ENCODE measurements at places on chromosomes 5 and 9.

DNA sequence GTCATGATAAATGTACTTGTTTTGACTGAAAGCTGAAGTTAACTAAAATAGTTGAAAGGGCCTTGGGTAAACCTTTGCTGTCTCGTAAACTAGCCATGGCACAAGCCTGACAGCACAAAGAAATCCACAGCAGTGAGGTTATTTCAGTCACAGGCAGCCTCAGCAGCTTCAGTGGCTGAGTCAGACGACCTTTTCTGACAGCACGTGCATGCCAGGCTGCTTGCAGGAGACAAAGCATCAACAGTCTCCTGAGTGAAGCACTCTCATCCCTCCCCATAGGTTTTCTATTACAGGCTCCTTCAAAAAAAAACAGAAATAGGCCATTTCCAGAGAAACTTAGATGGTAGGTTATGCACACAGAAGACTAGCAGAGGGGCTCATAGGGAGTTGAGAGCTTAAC is 34.6 kb downstream of the OXCT1 start:
- H3K4me1 ChIP-seq: no peaks in the 10 kb centered on the region
- no peak overlapping the region for H3K4me3 ChIP-seq
- no peaks in the 10 kb centered on the region for H3K27me3 ChIP-seq
- no peaks in the 10 kb centered on the region for H3K36me3 ChIP-seq

- 0 out of 2 replicates have a peak, but pooled peaks cover 7% of the 10 kb centered on the region for H3K4me1 ChIP-seq
- no peaks in the 10 kb centered on the region for H3K36me3 ChIP-seq
These were observed 12.5 kb upstream of the CHD1 start for GRCh38 chr5:98941131-98941883.

DNA sequence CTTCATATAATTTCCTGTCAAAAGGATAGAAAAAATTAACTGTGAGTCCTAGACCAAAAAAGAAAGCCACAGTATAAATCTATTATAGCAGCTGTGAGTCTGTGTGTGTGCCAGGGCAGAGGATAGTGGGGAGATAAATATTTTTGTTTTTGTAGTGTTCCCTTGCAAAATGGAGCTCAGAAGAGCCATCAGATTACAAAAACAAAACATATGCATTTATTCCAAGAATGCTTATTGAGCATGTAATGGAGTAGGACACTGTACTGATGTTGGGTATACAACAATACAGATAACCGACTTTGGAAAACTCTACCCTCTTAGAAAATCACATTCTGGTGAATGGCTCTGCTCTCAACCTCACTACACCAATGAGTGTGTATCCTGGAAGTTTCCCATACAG is 111.0 kb downstream of the DMAC1 start:
- no peaks in the 10 kb centered on the region for H3K4me1 ChIP-seq
- no peaks in the 10 kb centered on the region for H3K27me3 ChIP-seq
- H3K4me3 ChIP-seq: no peak overlapping the region
- DNase-seq: no peak

DNA sequence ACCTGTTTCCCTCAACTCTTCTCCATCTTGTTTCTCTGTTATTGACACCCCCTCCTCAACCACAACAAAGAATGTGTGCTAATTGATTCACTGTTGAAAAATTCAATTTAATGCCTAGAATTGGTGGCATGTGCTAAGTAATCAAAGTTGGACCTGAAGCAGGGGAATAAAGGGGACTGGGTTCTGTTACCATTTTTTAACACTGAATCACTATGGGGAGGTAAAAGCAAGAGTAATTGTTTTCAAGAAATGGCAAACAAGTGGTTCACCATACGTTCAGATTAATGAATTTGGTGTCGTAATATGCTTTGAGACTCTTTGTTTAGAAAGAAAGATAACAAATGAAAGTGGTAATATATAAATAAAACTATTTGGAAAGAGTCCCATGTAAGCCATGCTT is 17.0 kb upstream of the SSBP2 start:
- DNase-seq: no peak
- H3K27me3 ChIP-seq: no peaks in the 10 kb centered on the region
- H3K36me3 ChIP-seq: no peaks in the 10 kb centered on the region
- H3K4me3 ChIP-seq: no peak overlapping the region
- H3K4me1 ChIP-seq: peaks cover 9% of the 10 kb centered on the region
- no peak overlapping the region for H3K27ac ChIP-seq

- DNase-seq: no peak
- H3K4me1 ChIP-seq: no peaks in the 10 kb centered on the region
- no peaks in the 10 kb centered on the region for H3K36me3 ChIP-seq
- H3K4me3 ChIP-seq: no peak overlapping the region
- H3K27me3 ChIP-seq: no peaks in the 10 kb centered on the region
These were observed 76.5 kb downstream of the COL27A1 start for GRCh38 chr9:114231719-114232449.

DNA sequence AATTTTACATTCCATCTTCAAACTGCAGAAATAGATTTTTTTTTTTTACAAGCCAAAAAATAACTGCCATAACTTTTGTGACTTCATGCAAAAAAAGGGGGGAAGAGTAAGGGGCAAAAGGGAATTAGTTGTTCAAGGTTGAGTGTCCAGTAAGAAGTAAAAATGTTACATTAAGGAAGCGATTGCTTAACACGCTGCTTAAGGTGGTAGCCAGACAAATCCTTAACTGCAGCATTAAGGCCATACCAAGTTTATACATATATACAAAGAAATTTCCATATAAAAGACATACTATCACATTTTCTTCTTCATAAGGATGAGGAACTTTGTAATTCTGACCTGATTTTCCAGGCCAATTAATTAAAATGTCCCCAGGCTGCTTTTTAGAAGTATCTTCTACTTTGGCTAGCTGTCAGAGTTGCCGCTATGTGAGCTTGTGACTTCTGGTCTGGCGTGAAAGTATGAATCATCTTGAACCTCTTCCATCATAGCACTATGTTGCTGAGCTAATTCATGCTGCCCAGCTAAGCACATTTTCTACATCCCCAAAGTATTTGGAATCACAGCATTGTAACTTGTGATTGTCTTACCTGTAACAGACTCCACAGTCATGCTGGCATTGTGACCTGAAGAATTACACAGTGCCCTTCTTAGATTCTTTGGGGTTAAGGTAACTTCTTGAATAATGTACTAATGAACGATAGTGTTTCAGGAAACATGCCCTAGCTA is 40.0 kb downstream of the G3BP1 start:
- H3K27ac ChIP-seq: no peak overlapping the region
- H3K27me3 ChIP-seq: no peaks in the 10 kb centered on the region
- no peaks in the 10 kb centered on the region for H3K4me1 ChIP-seq
- no peak for DNase-seq

DNA sequence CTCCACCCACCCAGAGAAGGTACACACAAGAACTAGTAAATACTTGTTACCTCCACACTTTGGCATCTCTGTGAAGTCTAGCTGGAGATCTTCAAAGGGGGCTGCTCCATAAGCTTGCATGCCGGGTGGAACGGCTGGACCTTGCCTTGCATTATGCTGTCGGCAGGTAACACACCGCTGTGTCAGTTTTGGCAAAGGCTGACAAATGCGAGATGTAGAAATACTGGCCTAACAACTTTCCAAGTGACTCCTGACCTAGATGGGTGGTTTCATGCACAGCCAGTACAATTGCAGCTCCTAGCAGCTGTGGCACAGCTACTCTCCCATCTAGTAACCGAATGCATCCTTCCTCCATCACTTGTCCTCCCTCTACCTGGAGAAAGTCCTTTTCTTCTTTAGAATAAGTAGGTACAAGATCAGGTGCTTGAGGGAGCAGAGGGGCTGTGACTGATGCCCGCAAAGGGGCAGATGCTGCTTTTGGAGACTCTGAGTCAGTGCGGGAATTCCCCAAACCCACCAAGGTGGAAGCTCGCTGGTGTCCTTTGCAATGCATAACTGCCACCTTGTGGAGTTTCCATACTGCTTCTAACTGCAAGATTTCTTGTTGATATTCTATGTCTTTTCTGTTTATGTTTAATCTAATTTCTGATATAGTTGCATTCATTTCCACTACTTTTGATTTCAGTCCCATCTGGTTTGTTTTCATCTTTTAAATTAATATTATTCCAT is 78.4 kb downstream of the TMEM161B start:
- H3K4me3 ChIP-seq: no peak overlapping the region
- H3K27ac ChIP-seq: no peak overlapping the region
- H3K4me1 ChIP-seq: no peaks in the 10 kb centered on the region
- no peaks in the 10 kb centered on the region for H3K27me3 ChIP-seq
- no peak for DNase-seq
- no peaks in the 10 kb centered on the region for H3K36me3 ChIP-seq

GRCh38 chr5:17801595-17801994 is 167.3 kb downstream of the TAF11L14 start:
- H3K27ac ChIP-seq: no peak overlapping the region
- DNase-seq: no peak
- no peak overlapping the region for H3K4me3 ChIP-seq
- H3K4me1 ChIP-seq: no peaks in the 10 kb centered on the region

- peaks cover 8% of the 10 kb centered on the region for H3K4me1 ChIP-seq
- H3K27me3 ChIP-seq: no peaks in the 10 kb centered on the region
- H3K36me3 ChIP-seq: no peaks in the 10 kb centered on the region
- no peak overlapping the region for H3K27ac ChIP-seq
- no peak for DNase-seq
These were observed 12.5 kb upstream of the GADD45G start for GRCh38 chr9:89592213-89592815.

GRCh38 chr9:133693703-133694529 is 44.2 kb downstream of the SARDH start:
- no peaks in the 10 kb centered on the region for H3K4me1 ChIP-seq
- no peaks in the 10 kb centered on the region for H3K27me3 ChIP-seq
- H3K4me3 ChIP-seq: no peak overlapping the region
- H3K36me3 ChIP-seq: no peaks in the 10 kb centered on the region
- H3K27ac ChIP-seq: no peak overlapping the region

- no peaks in the 10 kb centered on the region for H3K4me1 ChIP-seq
- DNase-seq: no peak
- H3K36me3 ChIP-seq: no peaks in the 10 kb centered on the region
- H3K4me3 ChIP-seq: no peak overlapping the region
- no peaks in the 10 kb centered on the region for H3K27me3 ChIP-seq
These were observed 371.1 kb downstream of the SPOCK1 start for GRCh38 chr5:137128012-137128411.

- H3K4me3 ChIP-seq: no peak overlapping the region
- H3K36me3 ChIP-seq: no peaks in the 10 kb centered on the region
- H3K4me1 ChIP-seq: no peaks in the 10 kb centered on the region
- H3K27me3 ChIP-seq: no peaks in the 10 kb centered on the region
These were observed 17.5 kb downstream of the TMEM38B start for GRCh38 chr9:105711867-105712266.

GRCh38 chr5:181087309-181087708 is 43.7 kb downstream of the OR2V1 start:
- H3K4me1 ChIP-seq: no peaks in the 10 kb centered on the region
- no peaks in the 10 kb centered on the region for H3K36me3 ChIP-seq
- no peak for DNase-seq
- no peak overlapping the region for H3K4me3 ChIP-seq
- no peak overlapping the region for H3K27ac ChIP-seq

DNA sequence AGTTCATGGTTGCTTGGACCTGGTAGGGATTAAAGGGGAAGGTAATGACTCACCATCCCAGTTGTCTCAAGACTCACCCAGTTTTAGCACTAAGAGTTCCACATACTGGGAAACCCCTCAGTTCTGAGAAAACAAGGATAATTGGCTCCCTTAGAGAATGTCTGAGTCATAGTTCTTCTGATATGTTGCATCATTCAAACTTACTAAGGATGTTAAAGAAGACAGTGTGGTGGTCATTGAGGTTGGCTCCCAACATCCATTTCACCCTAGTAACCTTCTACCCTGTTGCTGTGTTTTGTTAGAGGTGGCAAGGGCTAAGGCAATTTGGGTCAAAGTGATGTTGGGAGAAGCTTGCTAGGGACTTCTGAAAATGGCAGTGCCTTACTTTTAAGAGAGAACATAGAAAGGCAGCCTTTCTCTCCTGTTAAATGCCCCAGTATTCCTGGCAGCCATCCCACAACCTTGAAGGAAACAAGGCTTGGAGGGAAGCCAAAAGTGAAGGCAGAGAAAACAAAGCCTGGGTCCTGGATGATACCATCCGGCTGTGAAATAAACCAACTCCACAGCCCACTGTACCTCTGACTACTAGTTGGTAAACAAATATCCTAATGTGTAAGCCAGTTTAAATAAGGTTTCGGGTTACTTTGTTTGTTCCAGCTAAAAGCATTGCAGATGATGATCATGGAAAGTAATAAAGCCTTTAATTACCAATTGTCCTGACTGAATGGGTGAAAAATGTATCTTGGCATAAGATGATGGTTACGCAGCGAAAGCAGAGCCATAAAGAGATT is 80.4 kb upstream of the ADAMTSL1 start:
- no peak for DNase-seq
- no peak overlapping the region for H3K27ac ChIP-seq
- no peaks in the 10 kb centered on the region for H3K4me1 ChIP-seq
- H3K36me3 ChIP-seq: no peaks in the 10 kb centered on the region
- H3K4me3 ChIP-seq: no peak overlapping the region

DNA sequence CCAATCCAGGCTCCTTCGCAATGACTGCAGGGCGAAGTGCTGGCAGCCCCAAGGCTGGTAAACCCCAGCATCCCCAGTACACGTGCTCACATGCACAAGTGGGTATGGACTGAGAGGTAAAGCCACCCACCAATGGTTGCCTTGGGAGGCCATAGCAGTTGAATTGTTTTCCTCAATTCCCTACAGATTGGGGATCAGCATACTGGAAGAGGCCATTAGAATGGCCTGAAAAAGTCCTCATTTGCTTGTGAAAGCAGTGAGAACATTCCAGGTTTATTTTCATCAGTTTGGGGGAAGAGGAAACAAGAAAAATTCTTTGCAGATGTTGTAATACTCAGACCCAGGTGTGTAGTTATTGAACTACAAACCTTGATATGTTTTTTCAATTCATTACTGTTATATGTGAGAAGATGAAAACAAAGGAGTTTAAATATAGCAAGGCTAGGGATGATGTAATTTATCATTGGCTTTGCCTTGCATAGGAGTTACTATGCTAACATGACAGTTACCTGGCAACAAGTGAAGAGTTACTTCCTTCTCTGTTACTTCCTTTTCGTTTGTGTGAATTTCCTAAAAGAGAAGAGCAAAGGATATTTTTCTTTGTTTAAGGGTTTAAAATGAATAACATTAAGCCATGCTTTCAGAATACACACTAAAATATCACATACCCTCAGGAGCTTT is 36.4 kb downstream of the MTMR12 start:
- peaks cover 16% of the 10 kb centered on the region for H3K36me3 ChIP-seq
- no peak overlapping the region for H3K4me3 ChIP-seq
- peaks cover 13% of the 10 kb centered on the region for H3K4me1 ChIP-seq
- no peaks in the 10 kb centered on the region for H3K27me3 ChIP-seq

- H3K27ac ChIP-seq: no peak overlapping the region
- no peak for DNase-seq
- H3K4me1 ChIP-seq: peaks cover 5% of the 10 kb centered on the region
These were observed 7.0 kb downstream of the ST6GALNAC4 start for GRCh38 chr9:127909839-127910273.
